ENCODE measurements at places on chromosomes 3 and 15.

DNA sequence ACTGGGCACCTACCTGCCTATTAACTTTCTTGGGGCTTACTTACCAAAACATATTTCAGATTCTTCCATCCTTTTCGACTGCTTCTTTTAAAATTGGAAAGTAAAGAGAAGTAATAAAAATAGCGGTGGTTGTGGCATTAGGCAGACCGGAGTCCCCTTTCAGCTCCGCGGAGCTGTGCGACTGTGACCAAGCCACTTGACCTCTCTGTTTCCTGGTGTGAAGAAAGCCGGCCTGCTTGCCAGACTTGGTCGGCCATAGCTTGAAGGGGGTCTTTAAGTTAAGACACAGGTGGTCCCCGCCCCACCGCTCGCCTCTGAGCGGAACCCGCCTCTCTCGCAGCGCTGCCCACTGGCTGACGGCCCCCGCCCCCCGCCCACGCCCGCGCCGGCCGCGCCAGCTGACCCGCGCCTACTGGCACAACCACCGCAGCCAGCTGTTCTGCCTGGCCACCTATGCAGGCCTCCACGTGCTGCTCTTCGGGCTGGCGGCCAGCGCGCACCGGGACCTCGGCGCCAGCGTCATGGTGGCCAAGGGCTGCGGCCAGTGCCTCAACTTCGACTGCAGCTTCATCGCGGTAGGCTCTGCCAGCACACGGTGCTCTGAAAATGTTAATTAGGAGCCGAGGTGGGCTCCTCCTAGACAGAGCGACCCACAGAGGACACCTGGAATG lies 18.3 kb downstream of the NOX5 start:
- DNase-seq = no peak

DNA sequence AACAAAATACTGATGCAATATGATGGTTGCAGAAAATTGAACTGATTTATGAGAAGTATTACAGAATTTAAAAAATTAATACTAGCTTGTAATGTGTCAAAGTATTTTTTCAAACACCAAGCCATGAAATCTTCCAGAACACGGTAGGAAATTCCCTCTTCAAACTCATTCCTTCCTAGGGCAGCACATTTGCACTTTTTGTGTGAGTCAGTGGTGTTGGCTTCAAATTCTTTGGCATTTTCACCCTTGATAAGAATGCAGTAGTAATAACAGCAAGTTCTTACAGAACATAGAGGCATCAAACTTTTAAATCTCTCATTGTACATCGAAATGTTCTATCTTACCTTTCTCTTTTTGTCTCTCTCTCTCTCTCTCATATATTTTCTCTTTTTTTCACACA lies 191.8 kb downstream of the CGGBP1 start:
- no peak for DNase-seq

DNA sequence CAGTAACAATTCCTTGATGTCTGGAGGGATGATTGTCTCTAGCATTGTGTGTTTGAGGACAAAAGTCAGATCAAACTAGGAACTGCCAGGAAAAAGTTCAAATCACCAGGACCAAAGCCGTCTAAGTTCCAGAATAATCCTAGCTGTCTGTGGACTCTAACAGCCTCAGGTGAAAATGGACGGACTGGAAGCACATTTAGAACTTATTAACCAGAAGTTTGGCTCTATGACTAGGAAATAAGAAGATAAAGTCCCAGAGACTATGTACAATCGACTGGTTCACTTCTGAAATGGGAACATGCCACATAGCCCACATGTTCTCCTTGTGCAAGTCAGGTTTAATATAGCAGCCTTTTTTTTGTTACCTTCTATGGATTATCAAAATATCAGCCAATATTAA lies 50.6 kb upstream of the SGO1 start:
- DNase-seq = no peak

- DNase-seq = peak; percentile 68
These were observed 49.7 kb upstream of the SCAANT1 start for GRCh38 chr3:63961891-63962290.

GRCh38 chr3:171419457-171419856 lies 40.7 kb downstream of the TNIK start:
- DNase-seq = no peak

- no peak for DNase-seq
These were observed 148.2 kb downstream of the BBX start for GRCh38 chr3:107670986-107671385.

- no peak for DNase-seq
These were observed 189.4 kb upstream of the CD96 start for GRCh38 chr3:111352585-111352984.

DNA sequence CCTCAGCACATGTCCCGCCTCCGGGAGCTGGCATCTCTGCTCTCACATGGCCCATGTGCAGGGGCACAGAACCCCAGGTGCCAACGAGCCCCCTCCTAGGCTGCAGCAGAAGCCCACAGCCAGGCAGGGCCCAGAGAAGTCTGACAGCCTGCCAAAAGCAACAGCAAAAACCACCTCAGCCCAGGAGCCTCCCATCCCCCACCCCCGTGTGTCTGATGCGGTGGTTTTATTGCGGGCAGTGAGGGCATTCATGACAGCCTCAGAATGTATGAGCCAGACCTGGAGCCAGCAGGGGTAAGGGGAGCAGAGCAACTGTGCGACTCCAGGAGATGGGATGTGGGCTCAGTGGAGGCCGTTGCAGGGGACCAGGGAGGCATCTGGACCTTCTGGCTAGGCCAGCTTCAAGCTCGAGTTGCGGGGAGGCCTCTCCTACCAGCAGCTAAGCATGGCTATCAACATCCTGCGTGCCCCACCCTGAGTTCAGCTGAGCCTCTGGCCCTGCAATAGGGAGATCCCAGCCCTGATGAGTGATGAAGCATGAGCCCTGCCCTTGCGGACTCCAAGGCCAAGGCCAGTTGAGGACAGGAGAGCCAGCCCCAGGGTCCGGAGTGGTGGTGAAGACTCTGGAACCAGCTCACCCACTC lies 52.5 kb downstream of the CYP11A1 start:
- no peak for DNase-seq

- peak; percentile 79 for DNase-seq
These were observed 83.9 kb upstream of the PLXND1 start for GRCh38 chr3:129690406-129690805.

DNA sequence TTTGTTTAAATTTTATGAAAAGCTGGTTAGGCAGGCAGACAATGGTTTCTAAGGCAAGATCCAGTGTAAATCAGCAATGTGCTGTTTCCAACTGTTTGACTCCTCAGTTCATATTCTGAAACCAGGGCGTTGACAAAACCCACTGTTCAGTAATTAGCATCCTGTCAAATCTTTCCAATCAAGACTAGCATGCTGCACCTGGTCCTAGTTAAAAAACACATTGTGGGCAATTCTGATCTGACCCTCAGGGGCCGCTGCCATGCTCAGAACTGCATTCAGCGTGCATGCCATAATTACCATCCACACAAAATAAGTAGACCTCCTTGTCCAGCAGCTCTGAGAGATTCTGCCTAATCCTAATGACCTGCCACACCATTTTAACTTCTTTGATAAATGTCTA lies 20.9 kb upstream of the RBP1 start:
- DNase-seq = no peak

DNA sequence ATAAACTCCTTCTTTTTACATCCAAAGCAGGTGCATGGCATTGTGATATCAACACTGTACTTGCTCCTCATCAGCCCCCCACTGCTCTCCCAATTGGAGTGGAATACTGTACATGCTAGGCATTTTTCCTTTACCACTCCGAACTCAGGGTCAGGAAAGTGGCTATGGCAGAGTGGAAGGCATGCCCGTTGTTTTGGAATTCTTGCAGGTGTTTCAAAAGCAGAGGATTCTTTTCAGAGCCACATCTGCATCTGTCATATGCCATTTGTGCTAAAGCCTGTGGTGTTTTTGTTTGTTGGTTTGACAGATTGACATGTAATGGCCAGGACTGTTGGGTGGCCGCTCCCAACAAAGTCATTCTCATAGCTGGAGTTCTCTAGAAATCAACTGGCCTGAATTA lies 41.7 kb downstream of the SOX2 start:
- no peak for DNase-seq

- no peak for DNase-seq
These were observed at the start of gene CYP1A1 for GRCh38 chr15:74725225-74725774. Gene CYP1A1, minus strand, starts transcription at chr15:74725528. Its CDS starts 2,431 bp downstream, at chr15:74723097.

- DNase-seq = no peak
These were observed 800.6 kb upstream of the LMCD1 start for GRCh38 chr3:7700977-7701376.

- DNase-seq = peak; percentile 44
These were observed 685.7 kb downstream of the MECOM start for GRCh38 chr3:168977716-168978374.

DNA sequence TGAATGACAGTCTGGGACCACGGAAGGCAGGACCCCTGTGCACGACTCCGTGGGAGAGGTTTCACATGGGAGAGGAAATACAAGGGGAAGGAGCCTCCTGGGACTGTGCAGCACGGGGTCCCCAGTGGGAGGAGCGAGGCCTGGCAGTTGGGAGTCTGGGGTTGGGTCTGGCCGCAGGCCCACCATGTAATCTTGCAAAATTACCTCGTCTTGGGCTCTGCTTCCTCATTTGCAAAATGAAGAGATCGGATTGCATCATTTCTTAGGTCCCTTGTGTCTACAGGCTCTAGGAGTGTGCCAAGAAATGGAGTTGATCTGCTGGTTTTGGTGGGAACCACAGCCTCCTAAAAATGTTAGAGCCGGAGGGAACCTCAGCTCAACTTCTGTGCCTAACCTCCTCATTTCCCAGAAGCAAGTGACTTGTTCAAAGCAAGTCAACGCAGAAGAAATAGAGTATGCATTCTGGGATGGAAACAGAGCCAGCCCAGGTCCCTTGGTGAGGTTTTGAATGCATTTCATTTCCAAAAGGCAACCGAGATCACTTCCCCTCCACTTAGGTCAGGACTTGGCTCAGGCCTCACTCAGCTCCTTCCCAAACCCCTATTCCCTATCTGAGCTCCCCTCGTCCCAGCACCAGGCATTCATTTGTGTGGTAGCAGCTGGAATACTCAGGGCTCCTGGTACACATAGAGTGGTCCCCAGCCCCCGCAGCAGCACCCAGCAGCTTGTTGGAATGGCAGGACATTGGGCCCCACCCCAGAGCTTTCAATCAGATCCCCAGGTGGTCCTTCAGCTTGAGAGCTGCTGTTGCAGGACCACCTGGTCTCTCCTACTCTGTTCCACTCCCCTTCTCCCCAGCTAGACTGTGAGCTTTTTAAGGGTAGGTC lies 267.7 kb downstream of the XXYLT1 start:
- no peak for DNase-seq

DNA sequence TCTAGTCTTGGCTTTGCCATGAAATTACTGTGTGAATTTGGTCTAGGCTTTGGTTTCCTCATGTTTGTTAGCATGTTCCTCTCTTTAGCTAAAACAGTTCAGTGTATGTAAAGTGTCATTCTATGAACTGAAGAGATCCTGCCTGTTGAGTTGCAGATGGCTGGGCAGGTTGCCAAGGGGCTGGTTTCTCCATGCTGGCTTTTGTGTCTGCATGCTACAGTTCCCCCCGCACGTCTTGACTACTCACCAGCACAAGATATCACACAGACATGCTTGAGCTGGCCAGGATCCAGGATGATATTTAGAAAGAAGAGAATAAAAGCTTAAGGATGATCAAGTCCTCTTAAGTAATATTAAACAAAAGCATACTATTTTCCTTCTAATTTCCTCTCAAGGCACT lies 90.2 kb downstream of the CERS3 start:
- DNase-seq = no peak

- DNase-seq = no peak
These were observed at the start of gene TRIM69 for GRCh38 chr15:44736181-44736765. Gene TRIM69, plus strand, starts transcription at chr15:44736528. Its CDS starts 177 bp downstream, at chr15:44736705.

GRCh38 chr3:62246094-62246493 lies 127.3 kb downstream of the FEZF2 start:
- no peak for DNase-seq

DNA sequence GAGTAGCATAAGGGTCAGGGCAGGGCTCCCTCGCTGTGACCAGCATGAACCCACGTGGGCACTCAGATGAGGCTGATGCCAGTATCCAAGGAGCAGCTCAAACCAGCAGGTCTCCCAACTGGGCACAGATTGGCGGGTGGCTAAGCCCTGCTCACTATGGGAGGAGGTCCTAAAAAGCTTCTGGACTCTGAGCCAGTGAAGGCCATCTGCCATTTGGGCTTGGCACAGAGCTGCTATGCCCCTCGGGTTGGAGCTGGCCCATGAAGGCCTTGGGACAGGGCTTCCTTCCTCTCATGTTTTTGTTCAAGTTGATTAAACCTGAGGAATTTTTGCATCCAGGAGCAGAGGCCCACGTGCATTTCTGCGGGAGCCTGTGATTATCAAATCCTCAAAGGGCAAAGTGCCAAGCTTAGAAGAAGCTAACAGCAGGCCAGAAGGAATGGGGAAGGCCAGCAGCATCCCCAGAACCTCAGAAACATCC lies 4.3 kb upstream of the STRA6 start:
- DNase-seq = no peak

- DNase-seq = peak; percentile 34
These were observed 99.8 kb downstream of the NSUN3 start for GRCh38 chr3:94162700-94163099.

DNA sequence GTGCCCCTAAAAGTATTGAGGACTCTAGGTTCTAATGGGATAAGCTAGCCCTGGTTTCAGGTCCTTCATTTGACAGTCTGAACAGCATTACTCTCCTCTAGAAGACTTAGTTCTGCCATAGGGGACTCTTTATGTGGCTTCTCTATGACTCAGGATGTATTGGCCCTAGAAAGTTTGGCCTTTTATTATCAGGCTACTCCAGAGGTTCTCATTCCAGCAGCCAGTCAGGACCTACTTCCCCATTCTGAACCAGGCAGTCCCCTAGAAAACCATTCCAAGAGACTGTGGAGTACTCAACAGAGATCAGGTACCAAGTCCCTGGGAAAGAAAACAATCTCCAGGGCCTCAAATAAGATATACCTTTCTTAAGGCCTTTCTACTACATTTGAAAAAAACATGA lies 157.9 kb upstream of the TSPAN3 start:
- no peak for DNase-seq

GRCh38 chr3:11803977-11804892 lies 42.5 kb downstream of the TAMM41 start:
- peak; percentile 55 for DNase-seq

DNA sequence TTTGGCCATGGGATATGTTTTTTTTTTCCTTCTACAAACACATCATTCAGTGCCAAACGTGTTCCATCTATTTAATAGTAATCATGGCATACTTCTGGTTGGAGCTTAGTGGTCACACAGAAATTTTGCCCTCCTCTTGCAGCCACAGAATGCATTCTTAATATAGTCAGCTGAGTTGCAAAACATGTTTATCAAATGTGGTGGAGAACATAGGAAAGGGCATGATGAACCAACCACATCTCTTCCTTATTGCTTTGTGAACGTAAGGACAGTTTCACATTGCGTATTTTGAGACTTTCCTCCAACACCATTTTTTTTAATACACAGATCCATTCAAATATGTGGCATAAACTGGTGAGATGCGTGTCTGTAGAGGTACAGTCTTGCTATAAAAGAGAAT lies 106.8 kb downstream of the BBX start:
- peak; percentile 28 for DNase-seq

GRCh38 chr3:63746211-63746610 lies 72.9 kb upstream of the C3orf49 start:
- DNase-seq = no peak
